Tibial nerve (tissue), 4 donors: ENCODE measurements at places on chromosomes 7 and 10. TPM values are rescaled to one million over a fixed set of nuclear protein-coding genes. Genes with fewer than 3 reads are reported as not detected.

GRCh38 chr7:116210345-116211005, at the start of gene TES:
Gene TES (plus strand): TSS chr7:116210539. CDS start chr7:116210708, 169 bp downstream.
- H3K27me3 ChIP-seq: no peaks in the 10 kb centered on the region
- no peaks in the 10 kb centered on the region for H3K36me3 ChIP-seq
- H3K4me3 ChIP-seq: peak within 1 kb of the TSS; percentile 46
- peaks cover 18% of the 10 kb centered on the region for H3K4me1 ChIP-seq
- H3K27ac ChIP-seq: peak within 1 kb of the TSS; percentile 84
- DNase-seq: no peak

- peak overlapping the region; percentile 18 for H3K4me3 ChIP-seq
- H3K4me1 ChIP-seq: peaks cover 85% of the 10 kb centered on the region
- peaks cover 3% of the 10 kb centered on the region for H3K27me3 ChIP-seq
- peak; percentile 94 for DNase-seq
- H3K27ac ChIP-seq: peak overlapping the region; percentile 90
These were observed 300.4 kb upstream of the NFE2L3 start for GRCh38 chr7:25851332-25852210.

GRCh38 chr7:153852261-153852660, 199.9 kb upstream of the DPP6 start:
- H3K4me1 ChIP-seq: no peaks in the 10 kb centered on the region
- no peaks in the 10 kb centered on the region for H3K36me3 ChIP-seq
- no peak for DNase-seq

Gene SLC26A3
- total RNA-seq: not detected

- H3K27me3 ChIP-seq: no peaks in the 10 kb centered on the region
- peak overlapping the region; percentile 83 for H3K27ac ChIP-seq
- peak overlapping the region; percentile 56 for H3K4me3 ChIP-seq
- H3K4me1 ChIP-seq: peaks cover 20% of the 10 kb centered on the region
These were observed 508 bp upstream of the TECPR1 start for GRCh38 chr7:98252425-98253054.

DNA sequence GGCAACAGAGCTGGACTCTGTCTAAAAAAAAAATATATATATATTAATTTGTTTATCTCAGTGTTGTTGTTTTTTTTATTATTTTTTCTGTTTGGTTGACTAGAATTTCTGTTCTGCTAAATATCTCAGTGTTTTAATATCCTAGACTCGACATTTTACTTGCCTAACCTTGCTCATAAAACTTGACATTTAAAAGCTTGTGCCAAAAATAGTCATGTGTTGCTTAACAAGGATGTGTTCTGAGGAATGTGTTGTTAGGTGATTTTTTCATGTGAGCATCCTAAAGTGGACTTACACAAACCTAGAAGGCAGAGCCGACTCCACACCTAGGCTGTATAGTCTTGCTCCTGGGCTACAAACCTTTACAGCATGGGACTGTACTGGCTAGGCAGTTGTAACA, 23.1 kb downstream of the NRBF2 start:
- no peak overlapping the region for H3K4me3 ChIP-seq
- no peak for DNase-seq
- no peaks in the 10 kb centered on the region for H3K27me3 ChIP-seq
- no peaks in the 10 kb centered on the region for H3K4me1 ChIP-seq
- no peak overlapping the region for H3K27ac ChIP-seq

DNA sequence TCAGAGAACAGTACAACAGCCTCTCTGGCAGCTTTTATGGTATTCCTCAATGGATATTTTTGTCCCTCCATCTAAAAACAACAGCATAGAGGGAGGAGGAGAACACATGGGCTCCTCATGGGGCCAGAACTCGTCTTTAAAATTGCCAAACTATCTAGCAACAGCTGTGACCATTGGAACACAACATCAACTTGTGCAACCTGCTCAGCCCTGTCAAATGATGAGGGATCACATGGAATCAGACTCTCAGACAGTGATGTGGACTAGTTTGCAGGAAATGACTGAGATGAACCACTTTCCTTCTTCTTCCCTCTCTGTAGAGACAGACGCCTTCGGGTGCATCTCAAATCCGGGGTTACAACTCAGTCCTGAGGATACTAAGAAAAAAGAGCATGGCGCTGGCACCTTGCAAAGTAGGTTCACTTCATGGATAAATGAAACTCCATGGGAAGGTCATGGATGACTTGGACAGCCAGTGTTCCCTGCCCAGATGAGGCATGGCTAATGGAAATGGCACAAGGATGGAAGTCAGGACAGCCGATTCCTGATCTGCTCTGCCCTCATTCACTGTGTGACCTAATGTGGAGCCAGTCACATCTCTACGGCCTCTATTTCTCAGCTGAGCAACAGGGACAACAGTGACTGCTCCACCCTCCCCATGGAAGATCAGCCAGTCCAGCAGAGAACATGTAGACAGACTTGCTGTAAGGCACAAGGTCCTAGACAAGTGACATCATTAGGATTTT, 24.6 kb upstream of the DGKI start:
- H3K27ac ChIP-seq: no peak overlapping the region
- peaks cover 2% of the 10 kb centered on the region for H3K36me3 ChIP-seq
- H3K27me3 ChIP-seq: no peaks in the 10 kb centered on the region
- H3K4me1 ChIP-seq: peaks cover 23% of the 10 kb centered on the region
- no peak for DNase-seq

DNA sequence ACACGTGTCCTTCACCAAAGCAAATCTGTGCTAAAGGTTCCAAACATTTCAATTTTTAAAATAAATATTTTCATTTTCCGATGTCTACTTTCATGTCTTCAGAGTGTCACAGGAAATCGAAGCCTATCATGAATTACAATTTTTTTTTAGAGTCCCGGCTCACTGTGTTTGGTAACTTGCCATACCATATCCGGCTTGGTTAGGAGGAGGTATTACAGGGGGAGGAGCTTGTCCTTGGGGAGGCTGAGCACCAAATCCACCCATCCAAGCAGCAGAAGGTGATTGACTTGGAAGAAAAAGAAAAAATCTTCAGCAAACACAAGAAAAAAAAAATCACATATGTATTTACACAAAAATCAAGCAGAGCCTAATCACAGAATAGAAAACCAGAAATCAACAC, 21.3 kb downstream of the TIAL1 start:
- H3K36me3 ChIP-seq: peaks cover 13% of the 10 kb centered on the region
- H3K27ac ChIP-seq: no peak overlapping the region
- DNase-seq: no peak
- H3K4me3 ChIP-seq: no peak overlapping the region

Gene VAX1
- not detected for total RNA-seq

DNA sequence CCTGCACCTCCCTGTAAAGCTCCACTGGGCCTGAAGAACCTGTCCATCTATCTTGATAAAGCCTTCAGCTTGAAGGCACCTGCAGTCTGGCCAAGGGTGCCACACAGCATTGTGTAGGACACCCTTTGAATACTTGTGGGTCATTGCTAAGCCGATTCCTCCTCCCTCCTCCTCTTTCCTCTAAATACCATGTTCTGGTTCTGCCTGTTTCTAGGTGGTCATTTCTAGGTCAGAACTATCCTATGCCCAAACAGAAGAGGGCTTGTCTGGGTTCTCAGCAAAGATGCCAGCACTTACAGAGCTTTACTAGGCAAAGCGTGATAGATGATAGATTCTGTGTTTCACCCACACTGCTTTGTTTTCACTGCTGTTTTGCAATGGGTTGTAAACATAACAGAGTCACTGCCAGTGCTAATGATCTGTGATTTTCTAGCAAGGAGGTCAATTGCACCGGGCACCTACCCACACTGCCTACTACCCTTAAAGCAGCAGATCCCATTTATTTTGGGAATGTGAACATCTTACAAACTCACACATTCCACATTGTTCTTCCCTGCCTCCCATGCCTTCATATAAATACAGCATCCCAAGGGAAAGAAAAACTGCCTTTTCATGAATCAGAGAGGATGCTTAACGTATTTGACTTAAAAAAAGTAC, 279.1 kb upstream of the PITRM1 start:
- peaks cover 33% of the 10 kb centered on the region for H3K4me1 ChIP-seq
- H3K27me3 ChIP-seq: no peaks in the 10 kb centered on the region
- no peak overlapping the region for H3K4me3 ChIP-seq
- H3K27ac ChIP-seq: peak overlapping the region; percentile 84

Gene IL15RA
- total RNA-seq: 9.6 TPM

Gene RGR
- 0.42 TPM for total RNA-seq

- H3K4me1 ChIP-seq: no peaks in the 10 kb centered on the region
- H3K27me3 ChIP-seq: no peaks in the 10 kb centered on the region
- H3K27ac ChIP-seq: no peak overlapping the region
- DNase-seq: peak; percentile 55
- H3K36me3 ChIP-seq: no peaks in the 10 kb centered on the region
These were observed 2.4 kb upstream of the TAS2R38 start for GRCh38 chr7:141975806-141976523.

DNA sequence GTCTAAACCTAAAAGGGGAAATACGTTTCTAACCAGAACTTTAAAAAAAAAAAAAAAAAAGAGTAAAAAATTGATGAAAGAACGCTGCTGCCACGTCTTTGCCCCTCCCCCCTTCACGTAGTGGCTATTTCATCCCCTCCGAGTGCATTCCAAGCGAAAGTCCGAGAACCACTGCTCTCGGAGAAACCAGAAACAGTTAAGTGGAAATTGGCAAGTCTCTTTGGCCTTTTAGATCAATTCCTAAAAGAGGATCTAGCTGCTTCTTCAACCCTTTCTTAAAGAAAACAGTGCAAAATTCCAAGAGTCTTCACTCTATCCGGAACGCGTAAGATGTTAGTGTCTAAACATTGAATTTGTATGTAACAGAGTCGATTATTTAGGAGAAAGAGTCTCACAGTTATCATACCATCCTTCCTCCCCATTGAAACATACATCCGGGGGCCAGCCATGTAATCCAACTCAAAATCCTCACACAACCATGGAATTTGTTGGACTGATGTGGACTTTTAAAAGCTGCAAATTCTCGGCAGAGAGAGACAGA, 1.1 kb downstream of the P4HA1 start:
- H3K36me3 ChIP-seq: no peaks in the 10 kb centered on the region
- H3K27ac ChIP-seq: peak overlapping the region; percentile 88
- H3K27me3 ChIP-seq: no peaks in the 10 kb centered on the region
- peaks cover 8% of the 10 kb centered on the region for H3K4me1 ChIP-seq
- H3K4me3 ChIP-seq: peak overlapping the region; percentile 96

DNA sequence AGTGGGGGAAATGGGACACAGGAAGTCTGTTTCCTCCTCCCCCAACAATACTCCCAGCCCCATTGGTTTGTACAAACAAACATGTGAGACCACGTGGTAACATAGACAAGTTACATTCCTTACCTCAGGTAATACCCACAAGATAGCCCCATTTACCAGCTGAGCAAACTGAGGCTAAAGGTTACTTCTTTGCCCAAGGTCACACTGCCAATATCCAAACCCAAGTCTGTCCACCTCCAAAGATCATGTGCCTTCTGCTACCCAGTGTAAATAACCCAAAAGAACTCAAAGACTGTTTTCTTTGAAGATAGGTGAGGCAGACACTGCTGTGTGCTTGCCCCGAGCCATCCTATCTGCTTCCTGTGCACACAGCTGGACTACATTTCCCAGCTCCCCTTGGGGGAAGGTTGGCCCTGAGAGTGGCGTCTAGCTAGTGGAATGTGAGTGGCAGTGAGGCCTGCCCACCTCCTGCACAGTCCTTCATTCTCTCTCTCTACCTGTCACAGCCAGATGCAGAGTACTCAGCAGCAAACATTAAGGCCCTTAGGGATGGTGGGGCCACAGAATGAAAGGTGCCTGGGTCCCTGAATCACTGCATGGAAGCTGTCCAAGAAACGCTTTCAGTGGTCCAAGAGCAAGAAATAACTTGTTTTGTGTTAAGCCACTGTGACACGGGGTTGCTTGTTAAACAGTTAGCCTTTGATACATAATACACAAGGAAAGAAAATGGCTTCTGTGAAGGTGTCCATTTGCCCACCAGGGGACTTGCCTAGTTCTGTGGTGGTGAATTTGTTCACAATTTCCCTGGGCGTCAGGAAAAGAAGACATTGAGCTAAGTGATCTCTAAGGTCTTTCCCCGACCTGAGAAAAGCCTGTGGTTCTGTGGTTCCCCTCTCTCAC, 257.7 kb upstream of the NFE2L3 start:
- no peak overlapping the region for H3K27ac ChIP-seq
- DNase-seq: no peak
- no peaks in the 10 kb centered on the region for H3K27me3 ChIP-seq
- no peaks in the 10 kb centered on the region for H3K36me3 ChIP-seq

- no peak overlapping the region for H3K4me3 ChIP-seq
- H3K4me1 ChIP-seq: no peaks in the 10 kb centered on the region
- H3K27ac ChIP-seq: no peak overlapping the region
- no peaks in the 10 kb centered on the region for H3K27me3 ChIP-seq
- H3K36me3 ChIP-seq: no peaks in the 10 kb centered on the region
These were observed 888.9 kb upstream of the GHITM start for GRCh38 chr10:83250396-83250795.

DNA sequence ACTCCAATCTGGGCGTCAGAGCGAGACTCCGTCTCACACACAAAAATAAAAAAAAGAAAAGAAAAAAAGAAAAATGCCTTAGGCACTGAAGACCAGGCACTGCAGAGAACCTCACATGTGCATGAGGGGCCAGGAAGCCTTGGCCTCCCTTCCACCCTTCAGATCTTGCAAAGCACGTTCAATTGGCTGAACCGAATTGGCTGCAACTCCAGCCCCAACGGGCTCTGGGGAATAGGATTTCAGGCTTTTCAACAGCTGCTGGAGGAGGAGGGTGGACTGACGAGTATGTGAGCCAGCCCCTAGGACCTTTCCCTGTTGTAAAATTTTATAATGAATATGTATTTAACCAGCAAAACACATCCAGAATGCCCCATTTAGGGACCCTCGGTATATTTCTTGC, 16.7 kb downstream of the TMEM120A start:
- H3K4me1 ChIP-seq: peaks cover 40% of the 10 kb centered on the region
- H3K4me3 ChIP-seq: no peak overlapping the region
- peak overlapping the region; percentile 29 for H3K27ac ChIP-seq
- H3K36me3 ChIP-seq: peaks cover 67% of the 10 kb centered on the region
- H3K27me3 ChIP-seq: no peaks in the 10 kb centered on the region
- DNase-seq: peak; percentile 71

GRCh38 chr10:71039551-71039950, 151.2 kb upstream of the PCBD1 start:
- H3K4me3 ChIP-seq: no peak overlapping the region
- H3K27ac ChIP-seq: no peak overlapping the region
- no peaks in the 10 kb centered on the region for H3K4me1 ChIP-seq
- no peaks in the 10 kb centered on the region for H3K27me3 ChIP-seq

Gene PLXDC2
- 78.1 TPM for total RNA-seq

- H3K27ac ChIP-seq: no peak overlapping the region
- no peak overlapping the region for H3K4me3 ChIP-seq
- H3K4me1 ChIP-seq: no peaks in the 10 kb centered on the region
- no peaks in the 10 kb centered on the region for H3K36me3 ChIP-seq
- DNase-seq: no peak
- H3K27me3 ChIP-seq: no peaks in the 10 kb centered on the region
These were observed 15.8 kb upstream of the SAR1A start for GRCh38 chr10:70186090-70186489.

Gene CCDC186
- 12.3 TPM for total RNA-seq

Gene BEND7
- 27.5 TPM for total RNA-seq

Gene CHCHD2
- 345 TPM for total RNA-seq

- H3K36me3 ChIP-seq: no peaks in the 10 kb centered on the region
- no peak overlapping the region for H3K4me3 ChIP-seq
- no peaks in the 10 kb centered on the region for H3K27me3 ChIP-seq
- no peak overlapping the region for H3K27ac ChIP-seq
- no peak for DNase-seq
These were observed 267.7 kb upstream of the SEMA3A start for GRCh38 chr7:84462259-84462658.
